ENCODE measurements at places on chromosomes 7 and 10. TPM values are rescaled to one million over a fixed set of nuclear protein-coding genes. Genes with fewer than 3 reads are reported as not detected.

The TMEM213 gene
- total RNA-seq, result not detected

The ODAD2 gene
- 1.8 TPM for total RNA-seq

The MKRN1 gene
- total RNA-seq, result 50.5 TPM

The SPDYE16 gene
- total RNA-seq, result not detected

The ZWINT gene
- total RNA-seq, result 24.2 TPM

Measured in myometrial cell (primary cell).